KBM-7 (cell line): ENCODE measurements at places on chromosomes 6 and 20.
A peak's percentile ranks its signal among the peaks of the same experiment; 100 is the strongest.

DNA sequence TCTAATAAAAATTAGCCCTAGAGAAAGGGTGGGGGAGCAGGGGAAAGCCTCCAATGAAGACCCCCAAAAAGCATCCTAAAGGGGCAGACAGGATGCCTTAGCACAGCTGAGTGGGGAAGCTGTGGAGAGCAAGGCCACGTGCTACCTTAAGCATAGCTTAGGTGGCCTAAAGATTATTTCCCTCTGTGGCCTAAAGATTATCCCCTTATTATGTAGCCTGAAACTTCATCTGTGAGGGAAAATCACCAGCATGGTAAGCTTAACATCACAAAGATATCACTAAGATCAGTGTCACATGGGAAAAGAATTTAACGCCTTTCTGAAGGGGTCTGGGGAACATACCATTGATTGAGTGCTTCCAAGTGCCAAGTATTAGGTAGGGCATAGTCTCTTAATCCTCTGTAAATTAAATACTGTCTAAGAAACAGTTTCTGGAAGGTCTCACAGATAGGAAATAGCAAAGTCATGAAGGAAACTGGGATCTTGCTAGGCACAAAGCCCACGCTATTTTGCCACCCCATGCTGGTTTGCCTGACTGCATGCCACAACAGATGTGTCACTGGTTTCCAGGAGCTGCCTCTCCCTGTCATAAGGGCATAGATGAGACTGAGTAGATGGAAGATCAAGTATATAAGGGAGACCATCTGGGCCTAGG is 170.0 kb downstream of the HACE1 start:
- no peak for DNase-seq

GRCh38 chr6:36463676-36464075 is 20.9 kb downstream of the KCTD20 start:
- DNase-seq: no peak

GRCh38 chr6:170152124-170152926 is 138.6 kb downstream of the DLL1 start:
- DNase-seq: no peak

DNA sequence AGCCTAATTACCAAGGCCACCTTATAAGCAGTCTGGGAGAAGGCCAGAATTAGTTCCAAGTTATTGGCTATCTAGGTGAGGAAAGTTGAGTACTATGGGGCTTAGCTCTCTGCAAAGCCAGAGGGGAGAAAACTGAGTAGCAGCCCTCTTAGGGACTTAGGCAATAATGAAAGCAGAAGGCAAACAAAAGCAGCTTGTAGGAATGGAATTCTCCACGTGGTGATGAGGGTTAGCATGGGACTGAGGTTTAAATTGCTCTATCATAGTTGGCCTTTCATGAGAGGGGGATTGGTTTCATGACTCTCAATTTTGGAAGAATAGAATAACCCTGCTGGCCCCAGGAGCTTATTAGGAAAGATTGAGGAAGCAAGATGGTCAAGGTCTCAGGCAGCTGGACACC is 7.0 kb upstream of the UBE2J1 start:
- no peak for DNase-seq

DNA sequence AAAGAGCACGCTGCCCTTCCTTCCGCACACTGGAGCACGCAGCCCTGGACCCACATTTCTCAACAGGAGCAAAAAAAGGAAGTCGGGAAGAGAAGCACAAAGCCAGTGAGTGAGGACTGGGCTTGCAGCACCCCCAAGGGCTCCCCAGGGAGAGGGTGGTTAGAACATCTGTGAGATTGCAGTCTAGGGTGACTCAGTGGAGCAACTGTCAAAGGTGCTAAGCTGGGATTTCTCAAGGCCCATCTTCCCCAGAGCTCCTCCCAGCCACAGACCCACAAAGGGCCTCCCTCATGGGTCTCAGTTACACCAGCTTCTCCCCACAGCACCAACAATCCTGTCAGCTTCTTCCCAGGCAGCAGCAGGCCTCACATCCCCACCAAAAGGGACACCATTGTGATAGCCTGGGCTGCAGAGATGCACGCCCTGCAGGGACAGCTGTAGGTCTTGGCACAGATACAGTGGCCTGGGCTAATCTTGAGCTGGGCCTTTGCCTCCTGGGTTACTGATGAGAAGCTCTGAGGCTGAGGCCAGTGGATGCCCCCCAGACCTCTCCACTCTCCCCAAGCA is 39.6 kb upstream of the CD93 start:
- peak; percentile 73 for DNase-seq

DNA sequence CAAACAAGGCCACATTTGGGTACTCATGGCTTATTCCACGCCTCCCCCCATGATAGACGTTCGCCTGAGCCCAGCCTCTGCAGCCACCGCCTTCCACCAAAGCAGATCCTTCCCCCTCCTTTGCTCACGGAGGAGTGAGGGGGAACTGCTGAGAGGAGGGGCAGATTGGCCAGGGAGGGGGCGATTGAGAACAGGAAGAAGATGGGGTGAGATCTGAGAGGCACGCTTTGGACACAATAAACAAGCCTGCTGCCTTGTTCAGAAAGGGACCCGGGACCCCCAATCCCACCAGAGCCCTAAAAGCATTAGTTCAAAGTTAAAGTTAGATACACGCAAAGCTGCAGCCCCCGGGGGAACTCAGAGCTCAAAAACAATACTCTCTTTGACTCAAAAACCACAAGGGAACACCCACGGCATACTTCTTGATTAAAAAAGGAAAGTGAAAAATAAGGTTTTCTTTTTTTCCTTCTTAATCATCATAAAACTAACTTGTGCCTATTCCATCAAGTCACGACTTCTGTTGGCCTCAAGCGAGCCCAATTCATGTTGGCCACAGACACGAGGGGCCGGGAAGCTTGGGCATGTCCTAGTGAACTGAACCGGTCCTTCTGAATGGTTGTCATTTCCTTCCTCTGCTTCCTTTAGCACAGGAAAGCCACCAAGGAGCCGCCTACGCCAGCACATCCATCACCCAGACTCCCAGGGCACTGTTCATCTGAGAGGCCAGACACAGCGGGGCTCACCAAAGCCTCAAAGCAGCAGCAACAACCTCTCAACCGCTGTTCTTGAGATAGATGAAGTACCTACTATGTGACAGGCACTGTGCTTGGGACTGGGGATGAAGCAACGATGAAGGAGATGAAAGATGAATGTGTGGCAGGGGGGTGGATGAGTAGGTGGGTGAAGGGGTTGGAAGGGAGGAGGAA is 44.7 kb downstream of the NFATC2 start:
- DNase-seq: peak; percentile 80

GRCh38 chr6:46781478-46782378 is 11.5 kb upstream of the MEP1A start:
- peak; percentile 76 for DNase-seq
